ENCODE measurements at places on chromosomes 2 and 18.

- DNase-seq, result no peak
Observed at GRCh38 chr18:36903215-36903928, 74.4 kb downstream of the KIAA1328 start.

GRCh38 chr2:120892967-120893667 is 157.4 kb downstream of the GLI2 start:
- DNase-seq, result no peak

GRCh38 chr2:201858281-201859184 is 52.2 kb downstream of the CDK15 start:
- no peak for DNase-seq

DNA sequence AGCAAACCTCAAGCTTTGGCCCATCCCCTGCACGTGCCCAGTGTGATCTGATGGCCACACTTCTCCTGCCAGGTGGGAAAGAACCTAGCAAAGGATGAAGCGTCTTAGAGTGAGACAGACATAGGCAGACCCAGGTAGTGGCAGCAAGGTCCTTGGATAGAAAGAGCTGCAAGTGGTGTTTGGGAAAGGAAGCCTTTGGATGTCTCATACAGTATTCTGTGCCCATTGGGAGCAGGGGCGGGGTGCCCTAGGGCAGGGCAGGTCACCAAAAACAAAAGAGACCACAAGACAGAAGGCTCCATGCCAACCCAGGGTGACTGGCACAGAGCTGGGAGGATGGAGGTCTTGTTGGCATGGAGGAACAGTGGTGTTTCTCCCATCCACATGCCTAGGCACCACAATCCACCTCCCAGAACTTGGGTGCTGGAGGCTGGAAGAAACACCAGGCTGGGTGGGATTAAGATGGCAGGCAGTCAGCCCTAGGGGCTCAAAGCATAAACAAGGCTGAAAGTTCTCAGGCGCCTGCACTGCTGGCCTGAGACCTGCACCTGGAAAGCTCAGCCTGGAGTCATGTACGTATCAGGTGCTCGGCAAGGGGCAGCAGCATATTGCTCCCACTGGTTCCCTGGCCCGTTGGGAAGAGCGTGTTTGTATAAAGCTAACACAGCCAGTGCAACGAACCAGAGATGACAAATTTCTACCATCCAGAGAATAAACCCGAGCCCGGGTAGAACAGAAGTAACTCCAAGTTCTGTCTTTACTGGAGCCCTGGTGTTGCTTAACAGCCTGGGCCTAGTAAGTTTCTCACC is 52.9 kb downstream of the CRACDL start:
- DNase-seq, result no peak

DNA sequence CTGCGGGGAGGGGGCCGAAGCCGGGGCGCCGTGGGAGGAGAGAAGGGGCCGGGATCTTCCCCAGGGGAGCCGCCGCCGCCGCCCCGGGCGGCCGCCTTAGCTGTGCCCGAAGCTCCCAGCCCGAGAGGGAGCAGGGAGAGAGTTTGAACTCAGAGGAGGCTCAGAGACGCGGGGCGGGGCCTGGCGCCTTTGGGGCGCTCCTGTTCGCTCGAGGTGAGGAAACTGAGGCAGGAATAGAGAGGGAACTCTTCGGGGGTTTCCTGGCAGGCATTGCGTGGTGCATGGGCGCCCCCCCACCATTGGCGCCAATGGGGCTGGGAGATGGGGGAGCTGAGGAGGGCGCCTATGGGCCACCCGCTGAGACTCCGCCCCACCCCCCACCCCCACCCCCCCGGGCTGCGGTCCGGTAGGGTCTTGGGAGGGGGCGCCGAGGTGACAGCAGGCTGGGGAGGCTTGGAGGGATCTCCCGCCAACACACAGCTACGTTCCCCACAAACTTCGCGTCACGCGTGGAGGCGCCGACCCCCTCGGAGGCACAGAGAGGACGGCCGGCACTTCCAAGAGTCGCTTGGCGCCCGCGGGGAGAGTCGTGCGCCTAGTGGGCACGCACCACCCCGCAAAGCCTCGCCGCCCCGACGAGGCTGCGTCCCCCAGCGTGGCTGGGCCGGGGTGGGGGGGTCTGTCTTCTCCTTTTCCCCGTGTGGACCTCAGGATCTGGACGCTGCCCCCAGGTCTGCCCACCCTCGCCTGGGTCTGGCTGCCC is 680 bp downstream of the CTDSP1 start:
- no peak for DNase-seq

- no peak for DNase-seq
Observed at GRCh38 chr2:113848758-113849415, 41.0 kb upstream of the ACTR3 start.

DNA sequence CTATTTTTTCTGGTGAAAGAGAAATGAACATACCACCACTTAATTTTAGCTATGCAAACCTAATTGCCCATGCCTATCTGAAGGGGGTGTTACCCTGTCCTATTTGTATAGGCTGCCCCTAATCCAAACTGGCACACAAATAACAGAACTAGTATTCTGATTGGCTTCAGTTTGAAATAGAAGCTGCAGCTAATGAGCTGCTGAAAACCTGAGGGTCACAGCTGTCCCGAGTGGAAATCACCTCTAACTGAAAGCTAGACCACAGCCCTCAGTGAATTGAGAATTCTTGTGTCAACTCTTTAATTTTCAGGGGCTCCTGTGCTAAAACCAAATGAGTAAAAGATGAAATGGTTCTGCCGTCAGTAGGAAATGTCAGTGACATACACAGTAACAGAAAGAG is 28.7 kb downstream of the CCDC141 start:
- no peak for DNase-seq

All from NCI-H187 (cell line).